ENCODE measurements at places on chromosomes 3 and 15.
A peak's percentile ranks its signal among the peaks of the same experiment; 100 is the strongest.

DNA sequence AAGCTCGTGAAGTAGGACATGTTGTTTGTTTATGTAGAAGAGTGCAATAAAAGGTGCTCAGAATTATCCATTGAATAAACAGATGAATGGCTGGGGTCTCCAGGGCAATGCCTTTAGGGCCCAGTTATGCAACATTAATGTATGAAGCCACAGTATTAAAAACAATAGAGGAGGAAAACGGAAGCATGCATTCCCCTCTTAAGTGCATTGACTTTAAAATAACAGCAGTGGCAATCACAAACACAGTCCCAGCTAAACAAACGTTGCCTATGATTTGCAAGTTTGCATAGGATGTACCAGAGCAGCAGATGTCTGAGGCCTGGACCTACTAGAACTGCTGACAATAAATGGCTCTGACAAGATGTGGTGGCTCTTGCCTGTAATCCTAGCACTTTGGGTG lies 60.6 kb upstream of the GCNT3 start:
- no peak for DNase-seq

DNA sequence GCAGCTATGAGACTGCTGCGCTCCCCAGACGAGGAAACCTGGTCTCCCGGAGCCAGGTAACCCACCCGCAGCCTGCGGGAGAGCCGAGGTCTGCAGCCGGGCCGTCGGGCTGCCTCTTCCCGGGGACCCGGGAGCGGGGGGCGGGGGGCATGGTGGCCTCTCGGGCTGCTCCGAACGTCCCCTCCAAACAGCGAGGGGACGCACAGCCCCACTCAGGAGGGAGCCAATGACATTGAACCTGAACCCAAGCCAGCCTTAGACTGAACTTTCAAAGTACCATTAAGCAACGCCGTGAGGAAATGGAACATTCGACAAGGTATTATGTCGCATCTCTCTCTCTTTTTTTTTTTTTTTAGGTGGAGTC lies 29.8 kb upstream of the ALDH1A3 start:
- no peak for DNase-seq

DNA sequence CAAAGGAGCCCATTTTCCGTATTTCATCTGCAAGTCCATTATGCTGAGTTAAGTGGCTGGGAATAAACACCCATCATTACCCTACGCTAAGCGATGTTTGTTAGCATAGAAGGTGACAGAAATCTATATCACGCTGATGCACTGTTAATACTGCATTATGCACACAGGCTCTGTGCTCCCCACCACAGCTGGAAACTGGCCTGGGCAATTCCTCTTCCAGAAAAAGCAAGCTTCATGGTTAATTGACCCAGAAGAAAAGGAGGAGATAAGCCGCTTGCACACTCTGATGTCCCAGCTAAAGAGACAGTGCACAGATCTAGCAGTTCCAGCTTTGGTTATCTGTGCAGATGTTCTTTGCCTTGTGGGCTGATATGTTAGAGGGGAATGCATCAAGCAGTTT lies 232.6 kb downstream of the NTRK3 start:
- DNase-seq = no peak

- no peak for DNase-seq
Measured at GRCh38 chr15:58604455-58604923, 145.0 kb downstream of the ADAM10 start.

DNA sequence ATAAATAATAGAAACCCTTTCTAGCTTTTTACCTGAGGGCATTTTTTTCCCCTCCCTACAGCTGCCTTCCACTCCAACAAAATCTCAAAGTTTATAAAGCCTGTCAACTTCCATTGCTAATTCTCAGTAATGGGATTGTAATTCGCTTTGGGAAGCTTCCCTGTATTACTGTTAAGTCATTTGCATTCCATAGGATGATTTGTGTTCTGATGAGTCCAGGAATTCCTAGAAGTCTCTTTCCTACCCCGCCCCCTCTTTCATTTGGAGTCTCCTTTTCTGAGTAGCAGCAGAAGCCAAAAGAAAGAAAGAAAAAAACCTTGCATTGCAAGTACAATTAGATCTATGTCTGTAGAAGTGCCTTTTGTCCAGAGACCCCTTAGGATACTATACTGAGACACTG lies 1033.3 kb downstream of the IGSF11 start:
- DNase-seq = no peak

DNA sequence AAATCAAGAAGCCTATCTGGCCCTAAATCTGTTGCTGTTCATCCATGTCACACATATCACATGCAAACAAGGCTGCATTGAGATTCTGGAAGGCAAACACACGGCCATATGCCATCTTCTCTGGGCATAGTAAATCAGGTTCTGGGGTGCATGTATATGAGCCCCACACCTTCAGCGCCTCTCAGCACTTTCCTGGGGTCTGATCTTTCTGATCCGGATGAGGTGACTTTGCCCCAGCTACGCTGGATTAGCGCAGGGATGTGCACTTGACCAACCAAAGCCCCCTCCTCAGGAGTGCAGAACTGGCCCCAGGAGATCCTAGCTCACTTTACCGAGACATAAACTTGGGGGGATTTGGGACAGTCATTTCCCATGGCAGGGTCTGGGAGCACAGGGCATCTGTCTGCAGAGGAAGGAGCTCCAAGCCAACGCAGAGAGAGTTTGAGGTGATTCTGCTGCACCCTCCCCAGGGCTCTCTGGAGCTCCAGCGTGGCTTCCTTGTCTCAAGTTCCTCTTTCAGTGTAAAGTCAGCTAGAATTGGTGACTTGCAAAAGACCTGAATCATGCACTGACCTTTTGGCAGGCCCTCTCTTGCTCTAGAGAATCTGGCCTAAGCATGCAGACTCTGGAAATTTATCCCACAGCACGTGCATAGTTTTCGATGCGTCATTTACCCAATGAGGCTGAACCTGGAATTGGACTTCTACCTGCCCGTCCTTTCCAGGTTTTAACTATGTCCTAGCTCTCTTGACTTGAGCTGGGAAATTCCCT lies 63.5 kb upstream of the KLF13 start:
- DNase-seq = no peak

DNA sequence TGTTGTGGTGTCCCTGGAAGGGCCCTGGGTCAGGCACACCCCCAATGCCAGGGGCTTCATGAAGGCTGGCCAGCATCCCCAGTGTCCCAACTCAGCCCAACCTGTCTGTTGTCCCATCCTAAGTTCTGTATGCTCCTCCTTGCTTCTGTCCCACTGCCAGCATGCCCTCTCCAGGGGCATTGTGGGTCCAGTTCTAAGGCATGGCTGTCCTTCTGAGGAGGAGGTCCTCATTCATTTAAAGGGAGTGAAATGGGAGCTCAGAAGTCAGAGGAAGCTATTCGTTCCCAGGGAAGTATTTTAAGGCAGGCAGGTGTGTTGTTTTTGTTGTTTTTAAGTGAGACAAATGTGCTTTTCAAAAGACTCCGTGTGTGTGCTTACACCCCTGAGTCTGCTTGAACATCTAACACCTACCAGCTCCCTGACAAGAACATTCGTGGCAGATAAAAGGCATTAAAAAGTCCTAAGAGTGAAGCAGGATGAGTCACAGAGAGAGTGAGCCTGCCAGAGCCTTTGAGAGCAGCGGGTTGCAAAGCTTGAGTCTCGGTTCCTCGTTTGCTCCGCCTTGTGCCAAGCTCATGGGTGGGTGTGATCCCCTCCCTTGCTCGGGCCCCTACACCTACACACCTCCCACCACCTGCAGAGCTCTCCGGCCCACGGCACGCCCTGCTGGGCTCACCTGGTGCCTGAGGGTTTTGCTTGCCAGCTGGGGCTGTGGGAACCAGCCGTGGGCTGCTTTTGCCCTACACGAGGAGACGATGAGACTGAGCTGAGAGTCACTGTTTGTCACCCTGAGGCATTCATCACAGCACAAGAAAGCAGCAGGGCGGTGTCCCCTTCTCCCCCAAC lies 183.4 kb upstream of the TOPAZ1 start:
- peak; percentile 32 for DNase-seq

- no peak for DNase-seq
Measured at GRCh38 chr3:84547971-84548970, 410.5 kb upstream of the CADM2 start.

GRCh38 chr15:89462198-89462912 lies 34.0 kb downstream of the RHCG start:
- no peak for DNase-seq

DNA sequence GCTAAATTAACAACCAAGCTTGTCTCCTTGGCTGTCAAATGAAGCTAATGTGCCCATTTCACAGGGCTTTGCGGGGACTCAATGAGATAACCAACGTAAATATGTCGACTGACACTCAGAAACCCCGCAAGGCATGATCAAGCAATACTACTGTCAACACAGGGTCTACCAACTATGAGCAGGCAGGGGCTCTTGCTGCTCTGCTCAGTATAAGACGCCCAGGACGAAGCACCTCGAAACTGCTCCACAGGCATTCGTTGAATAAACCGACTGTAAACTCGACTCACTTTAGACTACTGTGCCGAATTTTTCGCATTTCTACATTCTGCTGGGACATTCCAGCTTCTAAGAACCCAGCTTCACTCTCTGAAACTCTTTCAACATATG lies 55.0 kb downstream of the FEZF2 start:
- DNase-seq = no peak

DNA sequence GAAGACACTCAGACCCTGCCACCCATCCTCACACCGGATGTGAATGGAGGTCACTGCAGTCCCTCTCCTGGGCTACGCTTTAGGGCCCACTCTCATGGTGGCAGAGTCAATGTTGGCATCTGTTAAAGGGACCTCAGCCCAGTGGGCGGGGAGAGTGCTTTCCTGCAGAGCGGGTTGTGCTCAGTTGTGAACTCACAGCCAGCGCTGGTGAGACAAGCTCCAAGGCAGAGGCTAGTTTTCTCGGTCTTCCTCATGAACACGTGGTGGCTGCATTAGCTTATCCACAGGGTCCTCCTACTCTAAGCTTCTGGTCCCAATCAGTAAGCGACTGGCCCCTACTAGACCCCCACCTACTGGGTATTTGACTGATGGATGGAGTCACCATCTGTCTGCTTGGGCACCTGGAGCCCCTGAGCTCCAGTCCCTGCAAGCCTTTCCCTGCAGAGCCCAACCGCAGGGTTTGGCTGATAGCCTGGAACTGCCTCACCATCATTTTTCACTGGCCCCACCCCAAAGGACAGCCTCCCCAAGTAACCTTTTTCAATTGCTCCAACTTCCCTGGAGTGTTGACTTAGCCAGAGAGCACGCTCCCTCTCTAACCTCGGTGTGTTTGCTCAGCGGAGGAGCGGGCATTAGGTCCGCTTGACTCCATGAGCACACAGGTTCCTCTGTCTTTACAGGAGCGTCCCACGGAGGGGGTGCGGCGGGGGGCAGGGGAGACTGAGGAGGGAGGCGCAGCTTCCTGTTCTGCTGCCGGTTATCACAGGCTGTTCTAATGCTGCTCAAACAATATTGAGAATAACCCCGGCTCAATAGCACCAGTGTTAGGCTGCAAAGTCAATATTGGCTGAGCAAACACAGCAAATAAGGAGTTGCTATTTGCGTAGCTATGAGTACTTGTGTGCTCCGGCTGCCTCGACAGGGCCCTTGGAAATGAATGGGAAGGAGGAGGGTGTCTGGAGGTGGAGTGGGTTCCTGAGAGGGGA lies 141.7 kb downstream of the RPLP1 start:
- DNase-seq = no peak

DNA sequence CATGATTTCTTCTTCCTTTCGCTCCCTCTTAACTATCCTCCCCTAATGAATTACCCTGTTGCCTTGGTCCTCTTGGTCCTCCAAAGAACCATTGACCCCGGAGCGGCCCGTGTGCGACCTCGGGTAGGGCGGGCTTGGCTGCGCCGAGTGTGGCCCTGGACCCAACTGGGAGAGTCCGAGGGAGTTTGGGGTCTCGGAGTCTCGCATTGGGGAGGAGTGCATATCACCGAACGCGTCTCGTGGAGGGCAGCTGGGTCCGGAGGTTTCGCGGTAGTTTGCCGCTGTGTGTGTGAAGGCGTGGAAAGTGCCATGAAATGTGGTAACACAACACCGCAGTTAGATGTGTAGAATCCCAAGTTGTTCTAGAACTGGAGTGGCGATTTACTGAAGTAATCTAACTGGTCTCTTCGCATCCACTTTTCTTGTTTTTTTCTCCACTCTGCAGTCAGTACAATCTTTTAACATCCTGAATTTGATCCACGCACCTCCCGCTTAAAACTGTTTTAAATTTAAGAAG lies 363 bp downstream of the GTF2E1 start:
- no peak for DNase-seq

- DNase-seq = peak; percentile 25
Measured at GRCh38 chr3:106332884-106333283, 464.1 kb upstream of the CBLB start.

DNA sequence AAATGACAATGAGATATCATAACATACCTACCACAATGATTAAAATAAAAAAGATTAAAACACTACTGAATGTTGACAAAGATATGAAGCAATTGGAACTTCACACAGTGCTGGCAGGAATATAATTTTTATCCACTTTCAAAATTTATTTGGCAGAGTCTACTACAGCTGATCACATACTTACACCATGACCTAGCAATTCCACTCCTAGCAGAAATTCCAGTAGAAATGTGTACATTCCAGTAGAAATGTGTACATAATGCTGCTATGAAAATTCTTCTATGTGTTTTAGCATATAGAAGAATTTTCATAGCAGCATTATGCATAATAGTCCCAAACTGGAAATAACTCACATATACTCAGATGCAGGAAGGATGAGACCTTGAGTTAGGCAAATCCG lies 43.5 kb downstream of the IFT57 start:
- no peak for DNase-seq

- DNase-seq = no peak
Measured at GRCh38 chr15:57510647-57511046, 81.1 kb upstream of the MYZAP start.

- no peak for DNase-seq
Measured at GRCh38 chr15:29345549-29346525, 76.2 kb upstream of the NSMCE3 start.

DNA sequence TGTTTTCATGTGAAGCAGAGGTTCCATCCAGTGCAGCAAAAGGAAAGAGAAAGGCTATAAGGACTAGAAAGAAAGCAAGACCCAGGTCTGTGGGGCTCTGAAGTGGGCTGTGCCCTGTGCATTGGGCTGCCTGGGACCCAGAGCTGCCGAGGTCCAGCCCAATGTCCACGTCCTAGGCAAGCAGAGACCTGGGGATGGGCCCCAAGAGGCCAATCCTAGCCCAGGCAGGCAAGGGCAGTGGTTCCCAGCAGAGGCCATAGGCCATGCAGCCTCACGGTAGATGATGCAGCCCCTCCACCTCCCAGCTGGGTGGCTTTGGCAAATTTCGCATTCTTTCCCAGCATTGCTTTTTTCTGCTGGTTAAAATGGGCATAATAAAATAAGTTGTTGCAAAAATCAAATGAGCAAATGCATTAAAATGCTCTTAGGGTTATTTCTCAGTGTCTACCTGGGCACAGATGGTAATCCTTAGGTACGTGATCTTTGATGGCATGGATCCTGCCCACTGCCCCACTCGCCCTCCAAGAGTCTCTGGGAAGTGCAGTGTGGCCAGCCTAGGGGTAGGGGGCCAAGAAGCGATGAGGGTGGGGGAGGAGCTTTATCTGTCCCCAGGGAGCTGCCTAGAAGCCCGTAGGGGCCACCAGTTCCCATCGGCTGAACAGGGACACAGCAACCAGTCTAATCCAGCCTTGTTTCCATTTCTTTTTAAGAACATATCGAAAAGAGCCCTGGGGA lies 22.3 kb upstream of the GP9 start:
- DNase-seq = no peak

GRCh38 chr15:66966256-66966655 lies 99.1 kb upstream of the SMAD3 start:
- no peak for DNase-seq
